Left cardiac atrium (tissue), 4 donors: ENCODE measurements at places on chromosomes 6 and 20. TPM values are rescaled to one million over a fixed set of nuclear protein-coding genes. Genes with fewer than 3 reads are reported as not detected.

The LGSN gene
- total RNA-seq = not detected

The CLPSL1 gene
- total RNA-seq = not detected

The SDC4 gene
- 152 TPM for total RNA-seq

GRCh38 chr20:62253398-62253797 is 15.1 kb downstream of the OSBPL2 start:
- DNase-seq = no peak

DNA sequence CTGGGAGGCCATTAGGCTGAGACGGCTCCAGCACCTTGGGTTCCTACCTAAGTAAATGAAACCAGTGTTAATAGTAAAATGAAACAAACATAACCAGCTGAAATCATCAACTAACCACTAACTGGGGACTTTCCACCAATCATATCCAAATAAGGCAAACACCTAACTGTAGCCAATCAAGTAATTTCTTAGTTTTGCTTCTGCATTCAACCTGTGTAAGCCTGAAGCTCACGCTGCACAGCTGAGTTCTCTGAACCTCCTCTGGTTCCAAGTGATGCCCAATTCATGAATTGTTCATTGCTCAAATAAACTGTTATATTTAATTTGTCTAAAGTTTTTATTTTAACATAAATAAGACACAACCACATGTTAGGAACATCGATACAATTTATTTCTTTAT is 22.5 kb downstream of the KLHL32 start:
- no peak for DNase-seq

DNA sequence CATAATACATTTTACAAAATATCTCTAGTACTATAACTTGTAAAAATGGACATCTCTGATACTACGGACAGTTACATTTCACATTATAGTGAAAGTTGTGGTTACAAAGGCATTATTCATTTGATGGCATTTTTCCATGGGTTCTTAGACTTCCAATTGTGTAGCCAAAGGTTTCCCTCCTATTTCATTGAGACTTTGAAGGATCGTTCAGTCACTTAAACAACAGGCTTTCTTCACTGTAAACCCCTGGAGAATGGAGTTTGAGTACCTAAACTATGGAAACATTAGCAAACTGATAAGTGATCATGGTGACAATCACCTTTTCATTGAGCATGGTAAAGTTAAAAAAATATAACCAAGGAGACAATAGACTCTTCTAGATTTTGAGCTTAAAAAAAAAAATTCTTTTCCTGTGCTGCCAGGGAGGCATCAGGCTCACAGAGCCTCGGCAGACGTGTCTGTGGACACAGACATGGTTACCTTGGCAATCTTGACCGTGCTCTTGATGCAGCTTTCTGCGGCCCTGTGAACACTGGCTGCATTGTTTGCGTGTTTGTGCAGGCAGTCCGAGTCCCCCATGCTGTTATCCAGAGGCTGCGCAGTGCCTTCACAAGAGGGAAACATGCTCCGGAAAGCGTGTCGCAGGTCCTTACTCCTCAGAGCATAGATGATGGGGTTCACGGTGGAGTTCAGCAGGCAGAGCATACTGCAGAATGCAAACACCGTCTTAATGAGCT is 22.6 kb downstream of the CNR1 start:
- DNase-seq = no peak

The PDE7B gene
- 10.3 TPM for total RNA-seq
